ENCODE measurements at places on chromosomes 5 and 9.

DNA sequence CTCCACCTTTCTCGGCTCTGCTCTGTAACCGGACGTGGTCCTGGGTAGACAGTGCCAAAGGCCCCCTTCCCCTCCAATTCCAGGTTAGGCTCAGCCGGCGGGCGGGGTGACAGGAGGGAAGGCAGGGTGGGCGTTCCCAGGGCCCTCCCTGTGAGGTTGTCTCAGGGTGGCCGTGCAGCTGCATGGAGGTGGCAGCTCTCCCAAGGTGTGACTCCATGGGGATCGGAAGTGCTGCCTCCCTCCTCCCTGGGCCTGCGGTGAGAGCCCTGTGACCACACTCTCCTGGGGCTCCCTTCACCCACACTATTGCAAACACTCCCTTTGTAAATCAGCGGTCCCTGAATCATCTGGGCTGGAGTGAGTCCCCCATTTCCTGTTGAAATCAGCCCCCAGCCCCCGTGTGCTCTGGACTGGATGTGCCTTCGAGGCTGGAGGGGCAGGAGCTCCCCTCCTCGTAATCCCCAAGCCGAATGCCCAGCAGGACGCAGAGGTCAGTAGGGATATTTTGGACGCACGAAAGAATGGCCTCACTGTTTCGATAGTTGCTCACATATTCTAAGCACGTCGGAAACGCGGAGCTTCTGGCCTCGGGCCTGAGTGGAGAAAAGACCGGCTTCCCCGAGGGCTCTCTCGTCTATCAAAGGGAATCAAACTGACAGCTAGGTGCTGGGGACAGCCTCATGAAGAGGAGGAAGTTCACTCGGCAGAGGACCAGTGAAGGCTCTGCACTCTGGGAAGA lies 107.6 kb upstream of the COL5A1 start:
- DNase-seq: no peak

DNA sequence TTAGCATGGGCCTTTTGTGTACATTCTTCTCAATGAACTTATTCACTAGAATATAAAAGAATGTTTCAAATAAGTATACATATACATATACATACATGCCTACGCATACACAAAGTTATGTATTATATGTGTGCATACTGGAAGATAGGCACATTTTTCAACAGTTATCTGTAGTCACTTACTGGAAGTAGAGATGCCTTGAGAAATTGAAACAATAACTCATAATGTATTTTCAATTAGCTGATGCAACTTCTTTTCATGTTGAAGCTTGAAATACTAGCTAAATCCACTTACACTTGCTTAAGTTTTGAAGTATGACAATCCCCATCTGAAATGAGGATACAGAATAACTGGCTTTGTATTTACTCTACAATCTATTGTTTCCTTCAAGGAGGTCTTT lies 469.0 kb upstream of the PTGER4 start:
- DNase-seq: no peak

DNA sequence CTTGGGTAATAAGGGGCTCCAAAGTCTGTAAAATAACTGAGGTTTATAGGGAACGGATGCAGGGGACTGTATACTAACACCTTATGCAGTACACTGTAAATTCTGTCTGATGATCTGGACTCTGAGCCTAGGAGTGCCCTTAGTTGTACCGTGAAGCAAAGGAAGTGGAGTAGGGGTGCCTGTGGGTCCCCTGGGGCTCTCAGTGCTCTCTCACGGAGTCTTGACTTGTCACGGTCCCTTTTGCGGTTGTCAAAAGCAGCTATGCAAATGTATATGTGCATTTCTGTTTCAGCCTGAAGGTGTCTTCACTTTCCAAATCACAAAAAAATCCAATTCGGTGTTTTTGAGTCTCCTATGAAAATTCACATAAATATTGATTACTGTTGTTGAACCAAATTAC lies 17.8 kb downstream of the DMRT1 start:
- DNase-seq: no peak

DNA sequence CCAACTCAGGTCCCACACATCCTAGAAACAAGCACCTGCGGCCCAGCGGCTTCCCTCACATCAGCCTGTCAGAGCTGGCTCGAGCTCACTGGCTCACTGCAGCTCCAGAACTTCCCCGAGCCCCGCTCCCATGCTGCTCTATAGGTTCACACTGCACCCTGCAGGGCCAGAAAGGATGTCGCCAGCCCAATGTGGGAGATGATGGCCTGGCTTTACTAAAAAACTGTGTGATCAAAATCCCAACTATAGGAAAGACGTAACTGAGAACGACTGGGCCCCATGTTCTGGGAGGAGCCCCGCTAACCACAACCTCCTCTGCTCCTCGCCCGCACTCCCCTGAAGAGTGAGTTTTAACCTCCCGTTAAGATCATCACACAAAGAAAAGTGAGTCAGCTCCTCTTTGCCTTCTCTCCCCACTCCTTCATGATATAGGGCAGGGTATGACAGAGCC lies 4.6 kb downstream of the SURF4 start:
- DNase-seq: peak; percentile 40

GRCh38 chr9:94031380-94031779 lies 52.9 kb upstream of the PTPDC1 start:
- DNase-seq: no peak
